Upper lobe of left lung (tissue), 6 donors: ENCODE measurements at places on chromosomes 2 and 18.
A peak's percentile ranks its signal among the peaks of the same experiment; 100 is the strongest.

GRCh38 chr2:25825238-25825637 lies 53.0 kb downstream of the ASXL2 start:
- H3K27me3 ChIP-seq, result no peaks in the 10 kb centered on the region
- no peak overlapping the region for H3K4me3 ChIP-seq
- DNase-seq, result no peak
- peaks cover 17% of the 10 kb centered on the region for H3K4me1 ChIP-seq

DNA sequence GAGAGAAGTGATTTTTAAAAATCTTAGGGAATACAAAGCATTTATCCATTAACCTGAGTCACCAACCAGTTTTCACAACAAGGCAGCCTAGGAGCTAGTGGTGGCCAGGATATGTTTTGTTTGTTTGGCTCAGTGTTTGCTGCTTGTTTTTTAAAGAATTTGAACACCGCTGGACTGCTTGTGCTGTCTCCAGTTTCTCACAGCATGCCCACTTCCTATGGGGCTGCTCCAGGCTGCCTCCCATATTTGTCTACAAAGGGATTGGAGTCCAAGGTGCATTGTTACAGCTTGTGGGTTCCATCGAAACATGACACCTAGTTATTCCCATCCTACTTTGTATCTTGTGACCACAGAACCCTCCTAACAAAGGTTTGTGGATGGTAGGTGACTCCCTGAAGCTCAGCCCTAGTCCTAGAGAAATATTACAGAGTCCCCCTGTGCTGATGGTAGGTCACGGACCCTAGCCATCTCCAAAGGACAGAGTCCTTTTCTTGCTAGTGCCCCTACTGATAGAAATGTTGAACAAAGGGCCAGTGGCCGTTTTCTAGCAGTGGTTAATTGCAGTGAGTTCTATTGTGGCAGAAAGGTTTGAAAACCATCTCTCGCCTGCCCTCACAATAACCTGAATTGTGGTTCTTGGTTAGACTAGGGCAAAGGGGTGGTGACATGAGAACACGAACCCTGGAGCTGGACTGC lies 23.2 kb downstream of the GPR39 start:
- no peaks in the 10 kb centered on the region for H3K4me1 ChIP-seq
- H3K36me3 ChIP-seq, result no peaks in the 10 kb centered on the region
- no peak overlapping the region for H3K4me3 ChIP-seq
- no peak for DNase-seq
- no peaks in the 10 kb centered on the region for H3K27me3 ChIP-seq

GRCh38 chr18:78986018-78986481 lies 6.4 kb downstream of the SALL3 start:
- no peaks in the 10 kb centered on the region for H3K36me3 ChIP-seq
- no peaks in the 10 kb centered on the region for H3K27me3 ChIP-seq
- H3K27ac ChIP-seq, result no peak overlapping the region
- no peak overlapping the region for H3K4me3 ChIP-seq

GRCh38 chr2:111159641-111160040 lies 38.9 kb downstream of the BCL2L11 start:
- no peaks in the 10 kb centered on the region for H3K36me3 ChIP-seq
- no peaks in the 10 kb centered on the region for H3K27me3 ChIP-seq
- no peak overlapping the region for H3K27ac ChIP-seq
- no peak for DNase-seq
- H3K4me3 ChIP-seq, result no peak overlapping the region

GRCh38 chr18:48470484-48471180 lies 61.4 kb upstream of the ZBTB7C start:
- H3K27me3 ChIP-seq, result no peaks in the 10 kb centered on the region
- H3K27ac ChIP-seq, result peak overlapping the region; percentile 69
- H3K4me1 ChIP-seq, result peaks cover 11% of the 10 kb centered on the region
- DNase-seq, result no peak
- no peaks in the 10 kb centered on the region for H3K36me3 ChIP-seq

DNA sequence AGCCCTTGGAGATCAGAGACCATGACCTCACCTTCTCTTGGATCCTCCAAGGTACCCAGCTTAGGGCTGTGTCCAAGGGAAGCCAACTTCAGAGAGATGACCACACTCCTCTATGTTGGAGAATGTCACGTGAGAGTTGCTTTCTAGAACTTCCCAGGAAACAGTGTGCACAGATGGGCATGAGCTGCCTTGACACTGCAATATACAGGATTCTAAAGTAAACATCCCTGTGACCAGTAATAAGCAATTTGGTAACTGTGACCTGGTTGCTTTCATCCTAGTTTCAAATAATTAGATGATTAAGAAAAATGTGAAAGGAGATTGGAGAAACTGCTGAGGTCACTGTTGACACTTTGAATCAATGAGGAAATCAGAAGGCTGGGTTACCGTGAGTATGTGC lies 181.1 kb upstream of the EPAS1 start:
- H3K36me3 ChIP-seq, result no peaks in the 10 kb centered on the region
- H3K27ac ChIP-seq, result no peak overlapping the region
- no peaks in the 10 kb centered on the region for H3K27me3 ChIP-seq
- H3K4me1 ChIP-seq, result peaks cover 15% of the 10 kb centered on the region
- no peak for DNase-seq
- H3K4me3 ChIP-seq, result no peak overlapping the region

DNA sequence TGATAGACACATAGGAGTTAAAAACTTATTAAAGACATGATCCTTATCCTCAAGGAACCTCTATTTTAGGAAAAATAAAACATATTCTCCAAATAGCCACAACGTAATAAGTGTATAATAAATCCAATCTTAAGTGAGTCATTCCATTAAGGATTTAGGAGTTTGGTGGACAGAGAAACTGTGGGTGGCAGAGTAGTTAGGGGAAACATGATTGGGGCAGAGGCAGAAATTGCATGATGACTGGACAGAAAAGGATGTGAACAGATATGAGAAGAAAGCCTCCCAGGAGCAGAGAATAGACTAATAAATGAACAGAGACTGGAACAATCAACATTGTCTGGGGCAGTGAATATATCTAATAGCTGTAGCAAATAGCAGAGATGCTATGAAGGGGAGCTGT lies 48.1 kb upstream of the SIGLEC15 start:
- no peaks in the 10 kb centered on the region for H3K36me3 ChIP-seq
- peaks cover 3% of the 10 kb centered on the region for H3K4me1 ChIP-seq
- H3K27ac ChIP-seq, result no peak overlapping the region
- H3K27me3 ChIP-seq, result no peaks in the 10 kb centered on the region

GRCh38 chr2:238131761-238132462 lies 6.6 kb upstream of the KLHL30 start:
- DNase-seq, result peak; percentile 60
- no peaks in the 10 kb centered on the region for H3K36me3 ChIP-seq
- no peaks in the 10 kb centered on the region for H3K27me3 ChIP-seq
- no peak overlapping the region for H3K27ac ChIP-seq
- H3K4me3 ChIP-seq, result no peak overlapping the region

GRCh38 chr2:67277450-67277849 lies 119.7 kb upstream of the ETAA1 start:
- no peak overlapping the region for H3K4me3 ChIP-seq
- no peak overlapping the region for H3K27ac ChIP-seq
- DNase-seq, result no peak

GRCh38 chr2:234796045-234796591 lies 155.7 kb upstream of the SH3BP4 start:
- no peak overlapping the region for H3K27ac ChIP-seq
- no peak for DNase-seq
- no peaks in the 10 kb centered on the region for H3K27me3 ChIP-seq
- H3K4me3 ChIP-seq, result no peak overlapping the region
- no peaks in the 10 kb centered on the region for H3K36me3 ChIP-seq
- H3K4me1 ChIP-seq, result no peaks in the 10 kb centered on the region

GRCh38 chr2:196566961-196567666 lies 72.4 kb upstream of the CCDC150 start:
- no peaks in the 10 kb centered on the region for H3K4me1 ChIP-seq
- H3K4me3 ChIP-seq, result no peak overlapping the region
- no peaks in the 10 kb centered on the region for H3K36me3 ChIP-seq

- peak; percentile 96 for DNase-seq
- no peaks in the 10 kb centered on the region for H3K27me3 ChIP-seq
- peaks cover 34% of the 10 kb centered on the region for H3K4me1 ChIP-seq
- H3K36me3 ChIP-seq, result peaks cover 45% of the 10 kb centered on the region
- H3K4me3 ChIP-seq, result peak overlapping the region; percentile 60
These were observed 858 bp downstream of the TP53I3 start for GRCh38 chr2:24083567-24084385.

DNA sequence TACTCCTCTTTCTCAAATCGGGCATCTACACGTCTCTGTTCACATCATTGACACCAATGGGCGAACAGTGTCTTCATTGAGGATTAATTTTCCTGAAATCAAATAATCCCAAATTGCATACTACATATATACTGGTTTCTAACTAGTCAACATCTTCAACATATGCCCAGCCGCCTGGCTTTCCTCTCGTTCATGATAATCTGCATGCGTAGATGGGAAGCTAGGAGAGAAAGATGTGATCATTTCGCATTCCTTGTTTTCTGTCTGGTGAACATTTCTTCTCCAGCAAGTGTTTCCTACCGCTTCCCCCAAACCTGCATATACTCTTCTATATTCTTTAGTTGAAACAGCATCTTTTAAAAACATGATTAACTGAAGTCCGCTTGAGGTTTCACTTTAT lies 7.4 kb downstream of the TWIST2 start:
- no peak overlapping the region for H3K27ac ChIP-seq
- H3K27me3 ChIP-seq, result no peaks in the 10 kb centered on the region
- H3K4me3 ChIP-seq, result no peak overlapping the region
- H3K4me1 ChIP-seq, result no peaks in the 10 kb centered on the region
- no peak for DNase-seq

DNA sequence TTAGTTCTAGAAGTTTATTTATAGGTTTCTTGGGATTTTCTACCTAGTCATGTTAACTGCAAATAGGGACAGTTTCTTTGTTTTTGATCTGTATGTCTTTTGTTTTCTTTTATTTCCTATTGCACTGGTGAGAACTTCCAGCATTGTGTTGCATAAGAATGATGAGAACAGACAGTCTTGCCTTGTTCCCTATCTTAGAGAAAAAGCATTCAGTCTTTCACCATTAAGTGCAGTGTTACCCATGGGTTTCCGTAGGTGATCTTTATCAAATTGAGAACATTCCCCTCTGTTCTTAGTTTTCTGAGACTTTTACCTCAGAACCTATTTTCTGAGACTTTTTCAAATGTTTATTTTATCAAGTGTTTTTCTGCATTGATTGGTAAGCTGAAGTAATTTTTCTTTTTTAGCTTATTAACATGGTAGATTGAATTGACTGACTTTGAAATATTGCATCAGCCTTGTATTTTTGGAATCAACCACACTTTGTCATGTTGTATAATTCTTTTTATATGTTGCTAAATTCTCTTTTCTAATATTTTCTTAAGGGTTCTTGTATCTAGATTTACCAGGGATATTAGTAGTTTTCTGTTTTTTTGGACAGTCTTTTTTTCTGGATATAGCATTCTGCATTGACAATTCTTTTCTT lies 17.2 kb downstream of the MFSD6 start:
- DNase-seq, result no peak
- H3K27ac ChIP-seq, result no peak overlapping the region
- H3K4me1 ChIP-seq, result peaks cover 18% of the 10 kb centered on the region
- H3K4me3 ChIP-seq, result no peak overlapping the region

DNA sequence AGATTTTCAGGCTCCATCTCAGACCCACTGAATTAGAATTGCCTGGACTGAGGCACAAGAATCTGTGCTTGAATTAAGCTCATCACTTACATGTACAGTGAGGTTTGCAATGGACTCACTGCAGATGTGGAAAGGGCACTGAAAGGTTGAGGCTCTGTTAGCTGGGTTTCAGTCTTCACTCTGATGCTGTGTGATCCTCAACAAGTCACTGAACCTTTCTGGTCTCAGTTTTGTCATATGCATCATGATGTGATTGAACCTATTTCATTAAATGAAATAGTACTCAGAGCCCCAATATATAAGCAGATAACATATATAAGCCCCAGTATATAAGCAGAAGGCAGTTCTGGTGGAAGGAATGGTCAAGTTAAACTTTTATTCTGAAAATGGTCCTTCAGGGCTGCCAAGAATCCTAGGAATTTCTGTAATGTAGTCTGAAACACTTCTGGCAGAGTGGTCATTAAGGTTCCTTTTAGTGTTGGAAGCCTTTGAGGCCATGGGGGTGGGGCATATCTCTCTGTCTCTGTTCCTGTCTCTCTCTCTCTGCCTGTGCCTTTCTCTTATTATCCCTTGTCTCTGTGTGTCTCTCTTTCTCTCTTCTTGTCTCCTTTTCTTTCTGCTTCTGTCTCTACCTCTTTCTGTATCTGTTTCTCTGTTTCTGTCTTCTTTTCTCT lies 110.4 kb downstream of the ADCYAP1 start:
- peak; percentile 30 for DNase-seq
- no peaks in the 10 kb centered on the region for H3K4me1 ChIP-seq
- no peaks in the 10 kb centered on the region for H3K27me3 ChIP-seq
- H3K4me3 ChIP-seq, result no peak overlapping the region
- no peak overlapping the region for H3K27ac ChIP-seq

- H3K4me3 ChIP-seq, result no peak overlapping the region
- H3K27me3 ChIP-seq, result no peaks in the 10 kb centered on the region
- no peak for DNase-seq
- H3K27ac ChIP-seq, result no peak overlapping the region
These were observed 39.4 kb upstream of the SH3BP4 start for GRCh38 chr2:234912437-234912836.

- DNase-seq, result no peak
- no peaks in the 10 kb centered on the region for H3K36me3 ChIP-seq
- no peaks in the 10 kb centered on the region for H3K27me3 ChIP-seq
- no peak overlapping the region for H3K4me3 ChIP-seq
These were observed 158.9 kb downstream of the MSH2 start for GRCh38 chr2:47561906-47562305.

GRCh38 chr18:76766429-76766828 lies 55.9 kb upstream of the ZNF236 start:
- H3K27me3 ChIP-seq, result no peaks in the 10 kb centered on the region
- DNase-seq, result no peak
- H3K36me3 ChIP-seq, result no peaks in the 10 kb centered on the region
- H3K27ac ChIP-seq, result no peak overlapping the region

GRCh38 chr18:59957957-59958356 lies 58.2 kb downstream of the PMAIP1 start:
- no peak for DNase-seq
- no peaks in the 10 kb centered on the region for H3K36me3 ChIP-seq
- no peaks in the 10 kb centered on the region for H3K27me3 ChIP-seq

DNA sequence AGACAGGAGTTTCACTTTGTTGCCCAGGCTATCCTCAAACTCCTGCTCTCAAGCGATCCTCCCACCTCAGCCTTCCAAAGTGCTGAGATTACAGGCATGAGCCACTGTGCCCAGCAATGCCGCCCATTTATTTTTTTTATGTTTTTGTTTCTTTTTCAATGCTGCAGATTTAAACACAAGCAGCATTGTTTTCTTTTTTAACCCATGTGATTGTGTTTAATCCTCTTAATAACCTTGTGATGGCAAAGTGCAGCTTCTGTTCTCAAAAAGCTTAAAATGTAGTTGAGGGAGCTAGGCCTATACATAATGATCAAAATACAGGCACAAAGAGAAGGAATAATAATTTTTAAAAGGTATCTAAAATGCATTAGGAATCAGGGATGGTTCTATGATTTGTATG lies 11.5 kb downstream of the MSGN1 start:
- no peak for DNase-seq
- H3K4me1 ChIP-seq, result peaks cover 8% of the 10 kb centered on the region
- H3K27ac ChIP-seq, result no peak overlapping the region
- H3K27me3 ChIP-seq, result no peaks in the 10 kb centered on the region
